ENCODE measurements at places on chromosomes 4 and X.

GRCh38 chrX:54180403-54180802 is 2.7 kb downstream of the FAM120C start:
- no peak for DNase-seq

- no peak for DNase-seq
Observed at GRCh38 chrX:94204524-94204923, 530.5 kb downstream of the FAM133A start.

DNA sequence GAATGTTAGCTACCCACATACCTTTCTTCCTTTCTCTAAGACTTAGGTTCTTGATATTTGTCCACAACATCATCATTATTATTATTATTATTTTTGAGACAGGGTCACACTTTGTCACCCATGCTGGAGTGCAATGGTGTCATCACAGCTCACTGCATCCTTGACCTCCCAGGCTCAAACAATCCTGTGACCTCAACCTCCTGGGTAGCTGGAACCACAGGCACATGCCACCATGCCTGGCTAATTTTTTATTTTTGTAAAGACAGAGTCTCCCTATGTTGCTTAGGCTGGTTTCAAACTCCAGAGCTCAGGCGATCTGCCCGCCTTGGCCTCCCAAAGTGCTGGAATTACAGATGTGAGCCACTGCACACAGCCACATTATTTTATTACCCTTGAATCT is 119.0 kb downstream of the CBR4 start:
- DNase-seq: no peak

GRCh38 chrX:81308086-81308829 is 106.4 kb downstream of the SH3BGRL start:
- no peak for DNase-seq

- DNase-seq: no peak
Observed at GRCh38 chr4:105210916-105211315, 64.2 kb downstream of the TET2 start.

DNA sequence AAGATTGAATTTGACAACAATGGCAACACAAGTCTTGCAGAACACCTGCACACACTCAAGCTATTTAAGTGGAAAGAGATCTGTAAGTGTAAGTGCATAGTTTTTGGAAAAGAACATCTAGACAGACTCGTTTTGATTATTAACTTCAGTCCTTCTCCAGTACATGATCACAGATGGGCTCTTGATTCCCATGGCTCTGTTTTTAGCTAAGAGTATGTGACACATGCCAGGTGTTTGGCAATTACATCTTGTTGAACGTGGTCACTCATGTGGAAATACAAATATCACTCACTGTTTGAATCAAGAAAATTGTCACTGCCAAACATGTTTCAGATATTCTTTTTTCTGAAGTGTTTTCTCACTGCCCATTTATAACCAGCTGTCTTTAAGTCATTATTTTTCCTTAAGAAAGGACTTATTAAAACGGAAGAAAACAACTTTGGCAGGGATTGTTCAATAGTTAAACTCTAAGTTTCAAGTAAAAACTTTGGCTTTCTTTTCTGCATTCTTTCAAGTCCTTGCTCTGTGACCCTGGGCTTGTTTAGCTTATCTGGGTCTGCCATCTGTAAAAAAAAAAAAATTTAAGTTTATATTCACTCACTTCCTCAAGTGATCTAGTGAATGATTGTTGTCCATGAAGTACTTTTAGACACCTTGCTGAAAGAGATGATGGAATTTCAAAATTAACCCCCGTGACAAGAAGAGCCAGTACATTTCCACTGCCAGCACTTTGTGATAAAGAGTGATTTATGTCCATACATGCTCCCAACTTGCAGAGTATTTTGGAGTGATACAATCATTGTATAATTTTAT is 125.4 kb downstream of the ATXN3L start:
- DNase-seq: peak; percentile 33

- no peak for DNase-seq
Observed at GRCh38 chr4:108854786-108855185, 91.9 kb upstream of the ETNPPL start.

GRCh38 chr4:174362340-174362739 is 78.6 kb downstream of the CEP44 start:
- no peak for DNase-seq

DNA sequence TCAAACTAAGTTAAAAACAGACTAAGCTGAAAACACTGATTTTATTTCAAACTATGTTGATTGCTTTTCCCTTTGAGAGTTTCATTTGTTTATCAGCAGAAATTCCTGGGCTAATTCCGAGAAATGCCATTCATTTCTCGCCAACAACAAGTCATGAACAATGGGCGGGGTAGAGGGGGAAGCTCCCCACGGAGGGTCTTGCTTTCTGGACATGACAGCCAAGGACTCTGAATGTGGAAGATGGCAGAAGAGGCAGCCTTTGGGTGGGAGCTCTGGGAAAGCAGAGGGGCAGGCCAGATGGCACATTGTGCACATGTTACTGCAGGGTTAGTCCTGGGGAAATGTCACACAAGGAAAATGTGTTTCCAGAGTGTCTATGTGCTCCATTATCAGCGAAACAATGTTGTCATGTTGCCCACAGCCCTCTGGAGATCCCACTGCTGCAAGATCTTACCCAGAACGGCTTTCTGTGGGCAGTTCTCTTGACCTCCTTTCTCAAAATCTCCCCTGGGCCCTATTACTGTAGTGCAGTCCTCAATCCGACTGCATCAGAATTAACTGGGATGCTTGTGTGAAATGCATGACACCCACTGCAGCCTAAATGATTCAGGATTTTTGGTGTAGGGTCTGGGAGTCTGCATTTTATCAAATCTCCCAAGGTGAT is 45.0 kb downstream of the CHRDL1 start:
- no peak for DNase-seq

- DNase-seq: no peak
Observed at GRCh38 chr4:7381221-7381889, 53.4 kb downstream of the PSAPL1 start.

DNA sequence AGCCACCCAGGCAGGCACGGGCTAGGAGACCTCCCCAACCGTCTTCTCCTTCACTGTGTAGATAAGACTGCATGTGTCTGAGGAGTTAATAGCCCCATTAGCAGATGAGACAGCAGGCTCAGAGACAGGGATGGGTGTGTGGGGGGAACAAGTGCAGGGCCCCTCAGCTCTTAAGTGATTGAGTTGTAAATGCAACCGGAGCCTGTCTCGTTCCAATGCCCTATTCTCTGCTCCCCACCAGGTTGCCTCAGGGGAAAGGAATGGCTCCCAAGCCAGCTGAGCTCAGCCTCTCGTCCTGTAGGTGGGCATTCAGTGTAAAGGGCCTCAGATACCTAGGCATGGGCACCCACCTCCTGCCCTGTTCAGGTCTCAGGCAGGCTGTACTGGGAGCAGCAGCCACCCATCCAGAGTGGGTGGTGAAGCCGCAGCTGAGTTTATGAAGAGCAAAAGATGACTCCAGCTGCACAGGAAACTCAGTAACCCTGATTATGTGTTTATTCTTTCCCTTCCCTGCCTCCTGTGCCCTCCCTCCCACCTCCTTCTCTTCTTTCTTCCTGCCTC is 87.3 kb downstream of the PJA1 start:
- no peak for DNase-seq
